ENCODE measurements at places on chromosomes 7 and 10.

- peak; percentile 25 for DNase-seq
Observed at GRCh38 chr7:100372256-100372655, 1.0 kb upstream of the PILRA start.

DNA sequence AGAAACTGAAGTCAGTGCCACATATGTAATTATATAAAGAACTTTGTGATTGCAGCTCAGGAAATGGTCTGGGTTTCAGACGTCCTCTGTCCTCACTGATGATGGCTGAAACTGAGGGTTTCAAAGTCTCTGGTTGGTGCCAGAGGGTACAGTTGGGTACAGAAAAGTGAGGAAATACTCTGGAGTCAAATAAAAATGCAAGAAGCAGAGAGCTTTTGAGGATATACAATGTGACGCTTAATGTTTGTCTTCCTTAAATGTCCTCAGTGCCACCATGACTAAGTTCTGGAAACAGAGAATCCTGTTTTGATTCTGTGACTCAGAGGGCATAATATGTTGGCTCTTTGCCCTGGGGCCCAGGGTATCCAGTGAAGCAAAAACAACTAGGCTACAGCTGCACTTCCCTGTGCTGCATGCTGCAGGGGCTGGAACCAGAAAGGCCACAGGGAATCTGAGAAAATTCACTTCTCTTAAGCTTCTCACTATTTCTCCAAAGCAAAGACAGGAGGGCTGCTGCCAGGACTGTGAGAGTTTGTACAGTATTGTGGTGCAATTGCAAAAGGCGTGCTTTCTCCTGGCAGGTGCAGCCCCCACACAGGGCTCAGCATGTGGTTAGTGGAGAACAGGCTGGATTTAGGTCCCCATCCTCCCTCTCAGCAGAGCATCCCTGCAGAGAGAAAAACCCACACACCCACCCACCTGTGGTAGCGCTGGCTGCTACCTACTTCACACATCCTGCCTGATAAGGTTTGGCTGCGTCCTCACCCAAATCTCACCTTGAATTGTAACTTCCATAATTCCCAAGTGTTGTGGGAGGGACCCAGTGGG lies 169.5 kb upstream of the SVIL start:
- peak; percentile 95 for DNase-seq

GRCh38 chr7:24757353-24758275 lies at the start of gene GSDME:
GSDME (minus strand) TSS chr7:24757464; CDS start chr7:24749774, 7,690 bp downstream.
- peak; percentile 69 for DNase-seq

DNA sequence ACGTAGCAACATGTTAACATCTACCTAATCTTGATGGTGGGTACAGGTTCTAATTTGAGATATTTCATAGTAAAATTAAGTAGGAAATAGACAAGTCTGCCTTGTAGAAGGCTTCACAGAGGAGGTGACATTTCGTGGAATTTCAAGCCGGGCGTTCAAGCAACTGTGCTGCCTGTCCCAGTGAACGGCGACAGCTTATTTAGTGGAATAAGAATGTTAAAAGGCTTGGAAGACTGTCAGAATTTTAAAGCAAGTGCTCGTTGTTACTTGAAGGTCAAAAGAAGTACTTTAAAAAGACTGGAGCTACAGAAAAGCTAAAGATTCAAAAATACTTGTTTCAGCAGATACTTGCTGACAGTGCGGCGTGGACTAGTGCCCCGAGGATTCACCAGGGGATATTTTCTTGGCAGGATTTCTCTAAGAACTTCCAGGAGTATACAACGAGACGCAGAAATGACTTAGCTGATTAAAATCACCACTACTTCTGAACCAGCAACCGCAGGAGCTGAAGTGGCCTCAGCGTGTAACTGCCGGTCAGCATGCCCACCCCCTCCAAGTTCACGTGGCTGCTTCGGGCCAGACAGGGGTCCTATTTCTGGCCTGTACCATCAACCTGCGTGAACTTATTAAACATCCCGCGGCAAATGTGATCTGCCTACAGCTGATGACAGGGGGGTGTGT lies 46.5 kb downstream of the CTBP2 start:
- no peak for DNase-seq

DNA sequence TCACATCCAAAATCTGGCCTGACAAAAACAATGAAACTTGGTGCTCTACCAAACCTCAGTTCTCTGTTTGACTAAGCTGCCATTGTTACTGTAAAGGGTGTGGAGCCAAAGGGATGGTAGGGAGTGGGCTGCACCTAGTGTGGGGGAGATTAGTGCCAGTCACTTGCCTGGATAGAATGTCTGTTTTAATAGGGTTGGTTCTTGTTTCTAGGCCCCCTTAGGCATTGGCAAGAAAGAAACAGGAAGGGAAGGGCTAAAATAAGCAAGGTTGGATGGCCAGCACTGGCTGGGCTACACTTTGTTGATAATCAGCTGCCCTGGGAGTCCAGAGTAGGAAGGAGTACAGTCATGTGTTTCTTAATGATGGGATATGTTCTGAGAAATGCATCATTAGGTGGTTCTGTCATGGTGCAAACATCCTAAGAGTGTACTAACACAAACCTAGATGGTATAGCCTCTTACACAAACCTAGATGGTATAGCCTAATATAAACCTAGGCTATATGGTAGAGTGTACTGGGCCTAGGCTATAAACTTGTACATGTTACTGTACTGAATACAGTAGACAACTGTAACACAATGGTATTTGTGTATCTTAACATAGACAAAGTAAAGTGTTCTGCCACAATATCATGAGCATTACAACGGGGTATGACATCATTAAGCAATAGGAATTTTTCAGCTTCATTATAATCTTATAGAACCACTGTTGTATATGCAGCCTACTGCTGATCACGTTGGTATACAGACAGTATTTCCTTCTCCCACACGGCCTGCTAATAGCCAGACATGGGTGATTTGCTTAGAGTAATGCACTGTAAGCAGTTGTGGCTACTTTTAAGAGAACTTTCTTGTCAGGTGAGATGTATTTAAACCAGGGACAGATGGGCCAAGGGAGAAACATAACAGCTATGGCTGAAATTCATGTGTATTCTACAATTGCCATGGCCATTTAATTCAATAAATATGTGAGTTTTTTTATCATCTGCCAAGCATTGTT lies 15.4 kb downstream of the BBIP1 start:
- DNase-seq, result no peak

DNA sequence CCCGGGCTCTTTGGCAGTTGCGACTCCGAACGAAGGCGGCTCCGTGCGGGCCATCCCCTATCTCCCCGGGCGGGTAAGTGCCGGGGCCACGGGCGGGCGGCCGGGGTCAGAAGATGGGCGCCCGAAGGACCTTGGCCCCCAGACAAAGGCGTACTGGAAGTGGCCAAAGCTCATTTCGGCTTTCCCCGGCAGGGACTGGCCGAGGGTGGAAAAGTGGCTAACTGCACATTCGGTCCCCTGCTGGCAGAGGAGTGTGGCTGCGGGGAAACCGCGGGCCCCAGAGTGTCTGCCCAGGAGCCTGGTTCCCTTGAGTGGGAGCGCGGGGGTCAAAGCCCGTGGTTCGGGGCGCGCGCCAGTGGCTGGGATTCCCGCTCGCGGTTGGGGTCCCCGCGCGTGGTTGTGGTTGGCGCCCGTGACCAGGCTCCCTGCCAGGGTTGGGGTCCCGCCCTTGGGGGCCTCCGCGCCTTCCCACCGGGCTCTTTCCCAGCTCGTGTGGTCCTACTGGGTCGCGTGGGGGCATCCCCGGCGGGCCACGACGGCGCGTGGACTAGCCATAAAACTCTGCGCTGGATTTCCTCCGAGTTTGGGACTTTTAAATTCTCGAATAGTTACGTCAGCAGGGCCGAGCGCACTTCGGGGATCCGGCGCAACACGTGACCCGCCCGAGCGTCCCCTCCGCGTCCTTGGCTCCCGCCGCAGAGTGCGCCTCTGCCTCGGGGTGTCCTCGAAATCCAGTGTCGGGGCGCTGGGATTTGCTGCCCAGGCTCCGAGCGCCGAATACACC lies 124.4 kb downstream of the TACC2 start:
- peak; percentile 66 for DNase-seq

GRCh38 chr7:134902058-134902457 lies 84.2 kb upstream of the AGBL3 start:
- DNase-seq, result no peak

- DNase-seq, result no peak
Observed at GRCh38 chr7:25544254-25544653, 316.0 kb upstream of the NPVF start.

DNA sequence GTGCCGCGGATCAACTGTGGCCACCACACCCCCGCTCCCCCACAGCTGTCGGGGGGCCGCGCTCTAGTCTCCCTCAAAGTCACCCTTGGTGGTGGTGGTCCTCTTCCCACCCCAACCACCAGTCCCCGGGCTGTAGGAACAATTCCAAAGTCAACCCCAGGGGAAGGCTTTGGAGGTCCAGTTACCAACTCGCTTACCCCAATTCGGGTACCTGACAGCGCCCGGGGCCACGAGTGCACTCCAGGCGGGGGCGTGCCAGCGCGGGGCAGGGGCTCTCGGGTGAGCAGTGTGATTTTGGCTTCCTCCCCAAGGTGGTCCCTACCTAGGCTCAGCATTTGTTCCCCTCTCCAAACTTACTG lies 584 bp upstream of the ZMIZ1 start:
- no peak for DNase-seq

DNA sequence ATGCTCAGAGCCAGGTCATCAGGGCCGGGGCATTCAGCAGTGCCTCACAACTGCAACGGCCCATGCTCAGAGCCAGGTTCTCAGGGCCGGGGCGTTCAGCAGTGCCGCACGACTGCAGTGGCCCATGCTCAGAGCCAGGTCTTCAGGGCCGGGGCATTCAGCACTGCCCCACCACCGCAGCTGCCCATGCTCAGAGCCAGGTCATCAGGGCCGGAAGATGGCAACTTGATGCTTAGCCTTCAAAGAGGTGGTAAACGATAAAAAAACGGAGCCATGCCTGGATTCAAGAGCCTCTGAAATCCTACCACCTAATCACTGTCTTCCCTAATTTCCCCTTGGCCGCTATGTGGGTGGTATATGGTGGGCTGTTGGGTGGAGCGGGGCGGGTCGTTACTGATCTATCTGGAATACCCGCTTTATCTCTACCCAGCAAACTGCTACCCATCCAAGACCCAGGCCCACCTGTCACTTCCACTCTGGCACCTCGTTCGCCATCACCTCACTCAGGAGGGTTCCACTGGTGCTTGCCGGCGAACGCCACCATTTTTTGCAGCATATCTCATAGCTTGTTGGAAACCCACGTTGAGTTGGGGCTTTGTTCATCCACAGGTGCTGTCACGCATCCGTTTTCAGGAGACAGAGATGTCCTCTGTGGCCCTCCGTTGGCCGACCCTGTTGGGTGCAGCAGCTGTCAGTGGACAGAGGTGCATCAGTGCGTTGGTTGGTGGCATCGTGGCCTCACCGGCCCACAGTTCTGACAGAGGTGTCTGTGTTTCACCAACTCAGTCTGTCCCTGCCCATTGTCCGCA lies 221.1 kb downstream of the EBF3 start:
- DNase-seq, result no peak

- no peak for DNase-seq
Observed at GRCh38 chr7:153835712-153836265, 216.4 kb upstream of the DPP6 start.

DNA sequence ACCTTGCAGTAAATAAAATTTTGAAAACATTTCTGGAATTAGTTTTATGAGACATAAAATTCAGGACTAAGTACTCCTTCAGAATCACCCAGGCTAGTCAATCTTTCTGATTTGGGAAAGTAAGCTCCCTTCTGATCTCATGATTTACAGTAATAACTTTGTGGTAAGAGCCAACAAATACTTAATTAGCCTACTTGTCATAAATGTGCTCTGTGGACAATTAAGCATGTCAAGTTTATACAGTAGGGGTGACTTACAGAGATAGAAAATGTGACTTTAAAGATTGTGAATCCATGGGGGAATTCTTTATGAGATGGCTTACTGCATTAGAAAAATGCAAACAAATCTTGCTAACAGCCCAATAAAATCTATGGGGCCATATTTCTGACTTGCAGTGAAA lies 616.9 kb upstream of the GHITM start:
- DNase-seq, result no peak

GRCh38 chr10:118467200-118467599 lies 125.1 kb upstream of the FAM204A start:
- DNase-seq, result no peak

GRCh38 chr7:39709768-39710311 lies 86.5 kb downstream of the RALA start:
- DNase-seq, result peak; percentile 83

DNA sequence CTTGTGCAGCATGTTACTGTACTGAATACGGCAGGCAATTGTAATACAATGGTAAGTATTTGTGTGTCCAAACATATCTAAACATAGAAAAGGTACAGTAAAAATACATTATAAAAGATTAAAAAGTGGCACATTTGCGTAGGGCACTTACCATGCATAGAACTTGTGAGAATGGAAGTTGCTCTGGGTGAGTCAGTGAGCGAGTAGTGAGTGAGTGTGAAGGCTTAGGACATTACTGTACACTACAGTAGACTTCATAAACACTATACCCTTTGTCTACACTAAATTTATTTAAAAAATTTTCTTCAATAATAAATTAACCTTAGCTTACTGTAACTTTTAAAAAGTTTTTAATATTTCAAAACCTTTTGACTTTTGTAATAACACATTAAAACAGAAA lies 37.5 kb downstream of the BPGM start:
- peak; percentile 50 for DNase-seq

DNA sequence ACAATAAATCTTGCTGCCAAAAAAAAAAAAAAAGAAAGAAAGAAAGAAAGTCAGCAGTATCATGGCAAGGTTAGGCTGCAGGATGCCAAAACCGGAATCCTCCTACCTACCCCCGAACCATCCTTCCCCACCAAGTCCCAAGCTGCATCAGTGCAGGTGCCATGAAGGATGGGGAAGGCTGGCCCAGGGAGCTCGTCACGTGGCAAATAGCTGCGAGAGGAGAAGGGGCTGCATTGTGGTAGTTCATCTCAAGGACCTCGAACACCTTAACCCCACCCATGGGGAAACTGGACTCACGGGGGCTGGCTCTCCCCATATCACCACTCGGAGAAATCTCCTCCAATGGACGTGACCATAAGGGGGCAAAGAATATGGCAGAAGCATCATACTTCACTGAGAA lies 86.2 kb downstream of the TACC2 start:
- no peak for DNase-seq

- DNase-seq, result no peak
Observed at GRCh38 chr7:140649556-140650205, 9.1 kb upstream of the DENND2A start.

DNA sequence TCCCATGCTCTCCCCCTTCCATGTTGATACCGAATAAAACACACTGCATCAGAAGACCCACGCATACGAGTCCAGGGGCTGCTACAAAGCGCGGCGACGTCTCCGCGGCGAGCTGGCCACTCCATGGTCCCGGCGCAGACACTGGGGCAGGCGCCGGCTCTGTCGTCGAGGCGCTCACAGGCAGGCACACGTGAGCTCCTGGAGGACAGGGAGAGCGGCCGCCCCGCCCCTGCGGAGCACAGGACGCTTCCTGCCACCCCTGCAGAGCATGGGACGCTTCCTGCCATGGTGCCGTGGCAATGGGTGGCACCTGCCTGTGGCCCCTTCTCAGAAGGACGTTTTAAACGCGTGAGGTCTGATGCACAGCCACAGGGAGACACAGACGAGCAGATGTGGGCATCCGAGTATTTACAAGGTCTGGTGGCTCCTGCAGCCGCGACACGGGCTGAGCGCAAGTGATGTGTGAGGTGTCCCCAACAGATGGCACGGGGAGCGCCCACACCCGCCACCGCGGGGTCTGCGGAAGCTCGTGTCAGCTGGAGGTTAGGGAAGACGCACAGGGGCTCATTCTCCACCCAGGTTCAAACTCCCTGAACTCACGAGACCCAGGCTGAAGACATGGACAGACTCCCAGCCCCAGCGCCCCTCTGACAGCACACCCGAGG lies 21.4 kb upstream of the GPR146 start:
- DNase-seq, result no peak

GRCh38 chr10:1256432-1256725 lies 200.2 kb downstream of the WDR37 start:
- DNase-seq, result no peak

GRCh38 chr7:79377097-79377496 lies 76.4 kb downstream of the MAGI2 start:
- peak; percentile 42 for DNase-seq

Measured in fibroblast of lung (primary cell).